SW480 (cell line): ENCODE measurements at places on chromosomes 7 and 10.

GRCh38 chr10:24617771-24618396 lies 105.8 kb downstream of the ARHGAP21 start:
- DNase-seq, result peak; percentile 46

DNA sequence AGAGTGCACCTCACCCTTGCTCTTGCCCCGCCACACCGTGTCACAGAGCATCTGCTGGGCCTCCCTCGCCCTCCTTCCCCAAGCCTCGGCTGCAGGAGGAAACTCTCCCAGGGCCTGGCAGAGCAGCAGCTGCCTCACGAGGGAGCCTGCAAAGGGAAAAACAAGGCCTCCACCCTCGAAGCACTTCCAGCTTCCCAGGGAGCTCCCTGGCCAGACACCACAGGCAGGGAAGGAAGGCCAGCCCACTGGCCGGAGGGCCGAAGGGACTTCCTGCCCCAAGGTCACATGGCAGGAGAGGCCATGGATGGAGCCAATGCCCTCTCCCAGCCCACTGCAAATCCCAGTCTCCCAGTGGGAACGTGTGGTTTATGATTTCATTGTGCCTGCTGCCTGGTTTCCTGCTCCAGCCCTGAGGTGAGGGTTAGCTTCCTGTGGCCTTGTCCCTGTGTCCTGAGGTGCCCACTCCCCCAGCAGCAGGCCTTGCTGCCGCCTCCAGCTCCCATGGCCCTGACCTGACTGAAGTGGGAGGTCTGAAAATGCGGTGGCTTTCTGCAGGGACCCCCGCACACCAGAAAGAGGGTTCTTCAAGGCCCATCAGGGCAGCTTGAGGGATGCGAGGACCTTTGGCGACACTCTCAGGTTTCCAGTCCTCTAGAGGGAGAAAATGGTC lies 100.5 kb upstream of the PPIF start:
- no peak for DNase-seq

- DNase-seq, result no peak
Measured at GRCh38 chr10:368579-369220, 233.4 kb downstream of the ZMYND11 start.

GRCh38 chr7:134701272-134701671 lies 54.6 kb downstream of the BPGM start:
- peak; percentile 21 for DNase-seq

GRCh38 chr10:127892743-127893142 lies at the start of gene CLRN3:
Gene CLRN3, minus strand, starts transcription at chr10:127892941. Its CDS starts 157 bp downstream, at chr10:127892784.
- DNase-seq, result peak; percentile 85

- DNase-seq, result no peak
Measured at GRCh38 chr7:143288836-143289235, 685 bp downstream of the CASP2 start.

DNA sequence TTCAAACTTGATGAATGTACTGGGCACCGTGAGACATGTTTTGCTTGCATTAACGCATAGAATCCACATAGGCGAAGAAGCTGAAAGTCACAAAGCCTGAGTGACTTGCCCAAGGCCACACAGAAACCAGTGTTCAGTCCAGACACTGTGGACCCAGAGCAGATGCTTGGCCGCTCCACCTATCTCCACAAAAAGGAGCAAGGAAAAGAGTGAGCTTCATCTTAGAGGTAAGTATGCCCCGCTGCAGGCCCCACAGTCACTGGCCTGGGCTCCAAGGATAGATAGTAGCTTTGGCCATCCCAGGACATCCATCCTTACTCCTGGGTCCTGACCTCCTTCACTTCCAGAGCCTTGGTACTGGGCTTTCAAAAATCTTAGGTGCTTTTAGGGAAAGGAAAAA lies 60.1 kb upstream of the SAMD8 start:
- DNase-seq, result no peak
